ENCODE measurements at places on chromosomes 1 and 21. TPM values are rescaled to one million over a fixed set of nuclear protein-coding genes. Genes with fewer than 3 reads are reported as not detected.

STYXL2 gene
- total RNA-seq: not detected

KISS1 gene
- 11.7 TPM for total RNA-seq

OXCT2 gene
- total RNA-seq: 0.28 TPM

TNNI3K gene
- 0.90 TPM for total RNA-seq

ITLN2 gene
- not detected for total RNA-seq

DNA sequence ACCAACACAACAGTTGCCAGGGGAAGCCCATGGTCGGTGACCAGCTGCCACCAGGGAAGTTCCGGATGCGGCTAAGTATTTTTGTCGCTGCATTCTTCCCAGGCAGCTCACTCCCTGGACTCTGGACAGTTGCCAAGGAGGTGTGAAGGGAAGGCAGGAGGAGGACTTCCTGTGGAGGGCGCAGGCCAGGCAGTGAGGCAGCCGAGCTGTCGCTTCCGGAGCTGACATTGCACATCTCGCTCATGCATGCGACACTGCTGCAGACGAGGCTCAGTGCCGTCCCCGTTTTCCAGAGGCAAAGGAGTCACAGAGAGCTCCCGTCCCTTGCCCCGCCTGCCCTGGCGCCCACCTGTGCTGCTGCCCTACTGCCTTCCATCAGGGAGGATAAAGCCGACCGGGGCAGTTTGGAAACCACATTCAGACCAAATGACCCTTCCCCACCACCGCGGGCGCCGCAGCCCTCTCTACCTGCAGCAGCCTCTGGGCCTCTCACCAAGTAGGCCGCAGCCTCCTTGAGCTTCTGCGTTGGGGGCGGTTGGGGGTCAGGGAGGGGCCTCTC, 81.4 kb downstream of the NENF start:
- no peak overlapping the region for H3K27ac ChIP-seq
- DNase-seq: peak; percentile 65
- H3K36me3 ChIP-seq: no peaks in the 10 kb centered on the region
- peaks cover 9% of the 10 kb centered on the region for H3K27me3 ChIP-seq
- no peak overlapping the region for H3K4me3 ChIP-seq
- peaks cover 17% of the 10 kb centered on the region for H3K4me1 ChIP-seq

DNA sequence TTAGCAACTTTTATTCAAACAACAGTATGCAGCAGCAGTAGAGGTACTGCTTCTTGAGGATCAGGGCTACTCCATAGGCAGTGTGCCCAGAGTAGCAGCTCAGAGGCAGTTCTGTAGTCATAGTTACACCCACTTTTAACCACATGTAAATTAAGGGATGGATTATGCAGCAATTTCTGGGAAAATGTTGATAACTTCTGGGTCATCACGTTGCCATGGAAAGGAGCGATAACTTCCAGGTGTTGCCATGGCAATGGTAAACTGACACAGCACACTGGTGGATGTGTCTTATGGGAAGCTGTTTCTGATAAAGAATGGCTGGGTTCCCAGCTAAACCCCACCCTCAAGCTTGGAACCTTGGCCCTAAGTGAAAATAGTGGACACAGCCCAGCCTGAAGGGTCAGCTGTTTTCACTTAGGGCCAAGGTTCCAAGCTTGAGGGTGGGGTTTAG, 29.0 kb upstream of the PLA2G2A start:
- DNase-seq: no peak
- H3K4me1 ChIP-seq: no peaks in the 10 kb centered on the region
- H3K36me3 ChIP-seq: no peaks in the 10 kb centered on the region
- no peak overlapping the region for H3K27ac ChIP-seq
- H3K4me3 ChIP-seq: no peak overlapping the region
- H3K27me3 ChIP-seq: no peaks in the 10 kb centered on the region

GRCh38 chr21:42666023-42666747, 12.8 kb downstream of the PDE9A start:
- H3K4me3 ChIP-seq: no peak overlapping the region
- no peaks in the 10 kb centered on the region for H3K4me1 ChIP-seq
- DNase-seq: no peak
- peaks cover 4% of the 10 kb centered on the region for H3K27me3 ChIP-seq

DNA sequence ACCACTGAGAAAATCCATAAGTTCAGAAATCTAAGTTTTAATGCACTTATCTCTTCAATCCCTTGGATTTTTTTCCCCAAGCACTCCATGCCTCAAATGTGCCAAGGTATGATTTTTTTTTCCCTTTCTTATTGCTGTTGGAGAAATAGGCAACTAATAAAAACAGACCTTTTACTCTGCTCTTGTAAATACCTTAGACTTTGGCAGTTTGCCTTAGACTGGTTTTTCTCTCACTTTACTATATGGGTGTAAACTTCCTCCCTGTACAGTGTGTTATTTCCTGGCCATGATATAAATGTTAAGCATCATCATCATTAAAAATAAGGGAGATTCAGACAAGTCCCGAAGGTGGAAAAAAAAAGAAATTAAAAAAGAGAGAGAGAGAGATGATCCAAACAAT, 65.7 kb downstream of the LRRC8C start:
- no peaks in the 10 kb centered on the region for H3K4me1 ChIP-seq
- no peak overlapping the region for H3K27ac ChIP-seq
- no peak for DNase-seq
- H3K27me3 ChIP-seq: no peaks in the 10 kb centered on the region
- H3K4me3 ChIP-seq: no peak overlapping the region
- no peaks in the 10 kb centered on the region for H3K36me3 ChIP-seq

DNA sequence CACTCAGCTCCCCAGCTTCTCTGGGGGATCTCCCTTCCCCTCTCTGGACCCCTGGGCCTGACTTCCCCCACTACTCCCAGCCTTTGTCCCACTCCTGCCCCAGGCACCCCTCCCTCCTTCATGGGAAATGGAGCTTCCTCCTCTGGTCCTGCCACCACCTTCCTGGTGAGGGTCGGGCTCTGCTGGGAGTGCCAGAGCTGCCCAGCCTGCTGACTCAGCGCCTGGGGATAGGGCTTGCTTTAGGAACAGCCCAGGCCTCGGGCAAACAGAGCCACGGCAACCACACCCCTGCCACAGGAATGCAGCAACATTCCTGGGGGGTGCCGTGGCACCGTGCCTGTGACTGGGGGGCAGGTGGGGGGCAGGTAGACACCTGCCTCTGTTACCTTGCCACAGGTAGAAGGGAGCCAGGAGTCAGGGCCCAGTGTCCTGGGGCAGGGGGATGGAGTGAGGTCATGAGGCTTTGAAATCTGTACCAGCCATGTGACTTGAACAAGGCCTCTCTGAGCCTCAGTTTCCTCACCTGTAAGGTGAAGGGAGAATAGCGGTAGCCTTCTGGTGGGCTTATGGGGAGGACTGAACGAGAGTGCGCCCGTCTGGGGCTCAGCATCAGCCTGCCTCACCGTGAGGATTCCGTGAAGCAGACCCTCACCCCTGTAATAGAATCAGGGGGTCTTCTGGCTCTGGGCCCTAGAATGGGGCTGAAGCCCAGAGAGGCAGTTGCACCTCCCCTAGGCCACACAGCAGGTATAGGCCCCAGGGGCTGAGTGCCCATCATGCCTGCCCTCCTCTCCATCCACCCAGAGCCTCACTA, 17.8 kb upstream of the EPHA2 start:
- peaks cover 39% of the 10 kb centered on the region for H3K4me1 ChIP-seq
- H3K36me3 ChIP-seq: no peaks in the 10 kb centered on the region
- DNase-seq: peak; percentile 50
- no peak overlapping the region for H3K27ac ChIP-seq

DNA sequence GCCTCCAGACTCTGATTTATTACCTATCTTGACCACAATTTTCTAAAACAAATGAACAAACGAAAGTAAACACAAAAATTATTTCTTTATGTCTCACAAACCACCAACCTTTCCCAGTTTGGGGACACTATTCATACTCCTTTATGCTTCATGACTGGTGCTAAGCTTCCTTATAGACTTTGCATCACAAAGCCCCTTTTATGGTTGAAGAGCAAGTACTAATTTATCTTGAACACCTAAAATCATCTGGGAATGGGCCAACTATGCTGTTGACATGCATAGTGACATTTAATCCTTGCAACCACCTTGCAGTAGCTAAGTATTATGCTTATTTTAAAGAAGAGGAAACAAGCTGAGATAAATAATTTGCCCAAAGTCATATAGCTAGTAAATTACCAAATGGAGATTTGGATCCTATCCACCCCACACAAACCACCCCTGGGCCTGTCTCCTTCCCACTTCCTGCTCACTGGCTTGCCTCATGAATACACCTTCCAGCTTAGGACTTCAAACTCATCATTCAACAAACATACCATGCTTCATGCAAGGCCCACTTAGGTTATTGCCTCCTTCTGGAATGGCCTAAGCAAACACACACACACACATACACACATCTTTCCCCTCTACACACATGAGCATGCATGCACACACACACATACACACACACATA, 192.2 kb downstream of the PLPP3 start:
- no peak overlapping the region for H3K27ac ChIP-seq
- H3K4me3 ChIP-seq: no peak overlapping the region
- no peaks in the 10 kb centered on the region for H3K27me3 ChIP-seq
- H3K4me1 ChIP-seq: no peaks in the 10 kb centered on the region

DNA sequence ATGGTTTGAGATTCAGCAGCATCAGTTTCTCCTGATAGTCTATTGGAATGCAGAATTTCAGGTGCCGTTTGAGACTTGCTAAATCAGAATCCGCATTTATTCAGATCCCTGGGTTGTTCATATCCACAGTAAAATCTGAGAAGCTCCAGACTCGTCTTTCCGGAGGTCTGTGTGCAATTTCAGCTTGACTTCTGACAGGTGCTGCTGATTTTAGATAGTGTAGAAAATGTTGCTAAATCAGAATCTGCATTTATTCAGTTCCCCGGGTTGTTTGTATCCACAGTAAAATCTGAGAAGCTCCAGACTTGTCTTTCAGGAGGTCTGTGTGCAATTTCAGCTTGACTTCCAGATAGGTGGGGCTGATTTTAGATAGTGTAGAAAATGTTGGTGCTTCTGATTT, 113.7 kb downstream of the PAPPA2 start:
- no peak overlapping the region for H3K27ac ChIP-seq
- H3K4me3 ChIP-seq: no peak overlapping the region
- no peaks in the 10 kb centered on the region for H3K4me1 ChIP-seq
- no peaks in the 10 kb centered on the region for H3K36me3 ChIP-seq
- DNase-seq: no peak

GRCh38 chr21:37767984-37768383, 148.3 kb downstream of the KCNJ6 start:
- H3K4me1 ChIP-seq: peaks cover 2% of the 10 kb centered on the region
- H3K27ac ChIP-seq: no peak overlapping the region

Data from IMR-90 (cell line).